Activated CD4-positive, alpha-beta T cell treated with anti-CD3 and anti-CD28 coated beads, Interleukin-2, amount 10 ng/mL, durations not matched to agents 7 days and 5 days (primary cell): ENCODE measurements at places on chromosomes 7 and 10. TPM values are rescaled to one million over a fixed set of nuclear protein-coding genes. Genes with fewer than 3 reads are reported as not detected.

GRCh38 chr10:118596426-118597124, 1.1 kb upstream of the PRLHR start:
- no peak for DNase-seq

- DNase-seq: no peak
Observed at GRCh38 chr7:102456327-102456726, 8.3 kb downstream of the ALKBH4 start.

- DNase-seq: no peak
Observed at GRCh38 chr7:123051916-123052315, 56.4 kb upstream of the TAS2R16 start.

GRCh38 chr7:83469076-83469475, 179.9 kb downstream of the SEMA3E start:
- DNase-seq: no peak

DNA sequence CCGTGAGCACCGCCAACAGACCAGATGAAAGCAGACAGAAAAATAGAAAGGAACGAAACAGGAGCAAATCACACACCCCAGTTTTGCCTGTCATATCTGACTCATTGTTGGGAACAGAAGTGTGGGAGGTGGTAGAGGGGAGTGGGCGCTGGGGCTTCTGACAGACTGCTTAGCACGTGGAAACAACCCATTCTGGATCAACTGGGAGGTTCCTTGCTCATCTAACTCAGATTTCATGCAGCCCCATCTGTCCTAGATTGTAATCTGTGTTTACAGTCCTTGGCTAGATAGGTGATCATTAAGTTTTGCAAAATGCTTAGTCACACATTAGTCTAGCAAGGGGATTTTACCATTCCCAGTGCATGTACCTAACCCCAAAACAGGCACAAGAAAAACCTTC, 154.1 kb downstream of the NRP1 start:
- no peak for DNase-seq

- no peak for DNase-seq
Observed at GRCh38 chr7:132520591-132521280, 55.5 kb downstream of the PLXNA4 start.

DNA sequence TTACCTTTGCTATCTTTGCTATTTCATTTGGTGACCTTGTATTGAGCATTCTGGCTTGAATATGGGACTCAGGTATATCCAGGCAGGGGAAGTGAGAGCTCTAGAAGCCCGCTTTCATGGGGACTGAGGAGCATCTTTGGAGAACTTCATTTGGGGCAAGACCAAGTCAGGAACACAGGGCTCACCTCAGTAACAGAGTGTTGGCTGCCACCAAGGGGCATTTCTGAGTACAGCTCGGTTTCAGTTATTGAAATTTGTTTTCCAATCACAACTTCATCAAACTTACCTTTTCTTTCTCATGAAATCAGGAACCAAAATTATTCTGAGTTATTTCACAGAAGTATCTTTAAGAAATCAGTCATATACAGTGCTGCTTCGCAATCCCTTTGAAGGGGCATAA, 337.2 kb downstream of the C7orf25 start:
- DNase-seq: no peak

DNA sequence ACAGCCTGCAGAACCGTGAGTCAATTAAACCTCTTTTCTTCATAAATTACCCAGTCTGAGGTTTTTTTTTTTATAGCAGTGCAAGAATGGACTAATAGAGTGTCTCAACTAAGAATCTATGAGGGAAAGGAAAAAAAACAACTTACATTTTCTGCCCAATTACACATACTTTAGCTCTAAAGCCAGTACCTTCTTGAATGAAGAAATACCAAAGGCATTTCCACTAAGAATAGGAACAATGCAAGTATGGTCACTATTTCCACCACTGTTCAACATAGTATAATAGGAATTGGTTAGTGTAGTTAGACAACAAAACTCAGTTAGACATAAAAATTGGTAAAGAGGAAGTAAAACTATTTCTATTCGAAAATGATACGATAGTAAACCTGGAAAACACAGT, 37.6 kb downstream of the MICU1 start:
- DNase-seq: no peak

GRCh38 chr7:151152643-151153513, 14.6 kb downstream of the GBX1 start:
- no peak for DNase-seq

GRCh38 chr7:92868683-92869293, 32.4 kb upstream of the CDK6 start:
- DNase-seq: no peak

The FOXP2 gene
- total RNA-seq: not detected

The PHKG1 gene
- total RNA-seq: 2.5 TPM

The GFRA1 gene
- total RNA-seq: not detected

The INA gene
- total RNA-seq: not detected
